Myocyte (in vitro differentiated cells): ENCODE measurements at places on chromosomes 1 and 21.

DNA sequence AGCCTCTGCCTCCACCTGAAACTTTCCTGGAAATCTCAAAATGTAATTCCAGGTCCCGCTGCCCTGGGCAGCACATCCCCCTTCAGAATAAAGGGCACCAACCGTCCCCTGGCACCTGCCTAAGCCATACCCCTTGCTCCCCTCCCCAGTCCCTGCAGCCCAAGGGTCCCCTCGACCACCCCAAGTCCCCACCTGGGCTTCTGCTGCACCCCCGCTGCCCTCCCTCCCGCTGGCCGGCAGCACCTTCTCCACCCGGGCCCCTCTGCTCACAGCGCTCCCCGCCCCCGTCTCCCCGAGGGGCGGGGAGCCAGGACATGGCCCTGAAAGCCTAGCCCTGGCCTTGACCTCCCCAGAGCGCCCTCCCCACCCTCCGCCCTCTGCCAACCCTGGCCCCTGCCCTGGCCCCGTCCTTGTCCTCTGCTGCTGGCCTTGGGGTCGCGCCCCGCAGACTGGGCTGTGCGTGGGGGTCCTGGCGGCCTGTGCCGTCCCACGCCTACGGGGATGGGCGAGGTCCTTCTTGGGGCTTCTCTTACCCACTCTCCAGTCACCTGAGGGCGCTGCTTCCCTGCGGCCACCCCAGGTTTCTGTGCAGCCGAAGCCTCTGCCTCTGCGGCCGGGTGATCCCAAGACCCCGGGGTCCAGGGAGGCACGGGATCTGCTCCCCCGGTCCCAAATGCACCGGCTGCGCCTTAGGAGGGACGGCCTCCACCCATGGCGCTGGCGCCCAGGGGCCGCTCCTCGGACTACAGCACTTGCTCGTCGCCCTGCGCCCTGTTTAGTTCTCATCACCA, 41.7 kb downstream of the WDR4 start:
- no peak for DNase-seq

- DNase-seq, result peak; percentile 58
Measured at GRCh38 chr1:178818416-178818815, 52.5 kb downstream of the ANGPTL1 start.

GRCh38 chr1:2279210-2279639, 51.1 kb downstream of the SKI start:
- peak; percentile 87 for DNase-seq

GRCh38 chr1:75502776-75503175, 108.1 kb downstream of the SLC44A5 start:
- peak; percentile 0 for DNase-seq

- DNase-seq, result no peak
Measured at GRCh38 chr1:89790592-89790991, 30.2 kb upstream of the LRRC8D start.

- DNase-seq, result no peak
Measured at GRCh38 chr21:41373253-41373652, 11.4 kb downstream of the MX2 start.

GRCh38 chr1:206770531-206771337, at the start of gene IL19:
IL19 (plus strand) TSS chr1:206770773; CDS start chr1:206836663, 65,890 bp downstream.
- DNase-seq, result no peak

DNA sequence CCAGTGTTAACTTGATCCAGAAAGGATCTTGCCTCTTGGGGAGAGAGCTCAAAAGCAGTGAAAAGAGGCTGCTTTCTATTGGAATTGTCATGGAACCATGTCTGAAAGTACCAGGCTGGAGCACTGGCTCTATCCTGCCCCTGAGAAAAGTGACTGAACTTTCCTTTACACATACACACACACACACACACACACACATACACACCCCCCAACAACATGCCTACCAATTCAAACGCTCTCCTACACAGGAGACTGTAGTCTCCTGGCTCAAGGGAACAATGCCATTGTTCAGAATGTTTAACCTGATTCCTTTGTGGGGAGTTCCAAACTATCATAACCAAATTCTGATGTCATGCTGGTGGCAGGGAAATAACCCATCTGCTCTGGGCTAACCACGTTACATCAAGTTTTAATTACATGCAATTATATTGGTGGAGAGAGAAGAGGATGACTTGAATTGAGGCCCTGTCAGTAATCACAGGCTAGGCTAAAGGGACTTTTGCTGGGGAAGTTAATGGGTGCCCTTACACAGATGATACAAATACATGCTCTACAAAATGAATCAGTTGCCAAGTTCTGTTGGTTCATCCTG, 52.3 kb upstream of the DUSP10 start:
- DNase-seq, result peak; percentile 75

GRCh38 chr1:65387821-65388220, 32.6 kb upstream of the LEPR start:
- DNase-seq, result no peak

GRCh38 chr1:233241759-233242158, 53.8 kb downstream of the PCNX2 start:
- no peak for DNase-seq

DNA sequence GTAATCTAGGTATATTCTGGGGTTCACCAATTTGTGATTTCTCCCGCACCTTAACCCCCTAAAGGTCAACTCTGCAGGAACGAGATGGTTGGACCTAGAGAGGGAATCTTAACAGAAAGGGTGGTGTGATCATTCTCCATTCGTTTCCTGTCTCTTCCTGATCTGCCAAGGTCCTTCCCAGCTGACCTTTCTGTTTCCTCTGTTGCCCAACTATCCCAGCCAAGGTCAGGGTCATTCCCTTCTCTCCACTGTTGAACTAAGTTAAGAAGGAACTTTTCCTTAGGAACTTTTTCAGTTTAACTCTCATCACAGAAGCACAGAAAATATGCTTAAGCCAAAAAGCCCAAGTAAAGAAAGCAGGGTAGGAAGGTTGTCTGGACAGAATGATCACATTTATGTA, 49.3 kb downstream of the KAZN start:
- DNase-seq, result no peak

DNA sequence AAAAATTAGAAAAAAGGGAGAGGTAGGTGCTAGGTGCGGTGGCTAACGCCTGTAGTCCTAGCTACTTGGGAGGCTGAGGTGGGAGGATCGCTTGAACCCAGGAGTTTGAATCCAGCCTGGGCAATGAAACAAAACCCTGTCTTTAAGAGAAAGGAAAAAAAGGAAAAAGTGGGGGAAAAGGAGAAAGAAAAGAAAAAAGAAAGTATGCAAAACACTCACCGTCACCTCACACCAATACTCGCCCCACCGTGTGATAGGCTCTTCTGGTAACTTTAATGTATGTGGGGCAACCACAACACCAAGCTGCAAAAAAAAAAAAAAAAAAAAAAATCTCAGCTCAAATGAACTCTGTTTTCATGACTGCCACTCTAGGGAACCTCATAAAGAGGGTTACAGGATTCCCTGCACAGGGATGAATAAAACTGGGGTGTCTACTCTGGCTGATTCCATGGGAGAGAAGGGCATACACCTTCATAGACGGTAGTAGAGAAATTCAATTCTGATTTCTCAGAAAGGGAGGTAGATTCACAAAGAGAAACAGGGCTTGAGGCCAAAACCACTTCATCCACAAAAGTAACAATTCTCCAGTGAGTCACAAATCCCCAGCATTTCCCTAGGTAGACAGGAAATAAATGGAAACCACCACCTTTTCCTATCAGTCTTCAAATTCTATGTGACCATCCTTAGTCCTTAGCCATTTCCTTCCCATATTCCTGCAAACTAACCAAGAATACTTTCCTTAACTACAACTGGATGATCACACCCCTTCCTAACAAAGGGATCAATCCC, 2.5 kb downstream of the MRPL9 start:
- DNase-seq, result no peak

GRCh38 chr1:85201340-85202091, 700 bp upstream of the SYDE2 start:
- peak; percentile 69 for DNase-seq

GRCh38 chr1:7227654-7228053, 442.4 kb downstream of the CAMTA1 start:
- DNase-seq, result no peak

DNA sequence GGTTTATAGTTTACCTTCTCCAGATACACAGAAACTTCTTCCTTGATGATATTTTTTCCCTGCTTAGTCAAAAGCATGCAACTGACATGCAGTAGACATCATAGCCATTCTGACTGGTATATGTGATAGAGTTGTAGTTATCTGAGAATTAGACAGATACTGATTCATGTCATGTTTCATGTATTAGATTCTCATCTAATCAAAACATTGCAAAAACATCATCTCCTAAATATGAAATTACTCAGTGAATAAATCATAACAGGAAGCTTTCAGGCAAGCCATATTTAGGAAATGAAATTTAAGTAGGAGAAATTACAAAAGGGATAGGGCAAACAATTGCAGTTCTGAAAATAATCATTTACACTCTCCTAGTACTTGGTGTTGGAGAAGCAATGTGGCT, 38.4 kb upstream of the ASB17 start:
- no peak for DNase-seq

DNA sequence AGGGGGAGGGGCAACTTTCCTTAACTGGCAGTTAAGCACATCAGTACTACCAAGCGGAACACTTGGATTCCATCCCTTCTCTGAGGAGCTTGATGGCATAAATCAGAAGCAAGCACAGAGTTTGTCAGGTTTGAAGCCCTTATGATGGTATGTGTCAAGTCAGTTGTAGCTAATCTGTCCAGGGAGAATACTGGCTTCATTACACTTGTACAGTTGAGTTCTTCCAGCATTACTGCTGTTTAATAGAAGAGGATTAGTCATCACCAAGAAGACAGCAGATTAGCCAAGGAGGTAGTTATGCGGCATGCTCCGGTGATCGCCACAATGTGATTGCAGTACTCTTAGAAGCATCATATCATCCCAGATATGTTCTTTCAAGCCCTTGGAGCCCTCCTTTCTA, 2.1 kb upstream of the TDRD5 start:
- DNase-seq, result no peak

GRCh38 chr21:45590246-45590725, 48.0 kb upstream of the SLC19A1 start:
- no peak for DNase-seq

GRCh38 chr21:20106368-20106767, 891.8 kb upstream of the NCAM2 start:
- DNase-seq, result no peak

- no peak for DNase-seq
Measured at GRCh38 chr1:156559086-156559796, 13.1 kb downstream of the IQGAP3 start.

DNA sequence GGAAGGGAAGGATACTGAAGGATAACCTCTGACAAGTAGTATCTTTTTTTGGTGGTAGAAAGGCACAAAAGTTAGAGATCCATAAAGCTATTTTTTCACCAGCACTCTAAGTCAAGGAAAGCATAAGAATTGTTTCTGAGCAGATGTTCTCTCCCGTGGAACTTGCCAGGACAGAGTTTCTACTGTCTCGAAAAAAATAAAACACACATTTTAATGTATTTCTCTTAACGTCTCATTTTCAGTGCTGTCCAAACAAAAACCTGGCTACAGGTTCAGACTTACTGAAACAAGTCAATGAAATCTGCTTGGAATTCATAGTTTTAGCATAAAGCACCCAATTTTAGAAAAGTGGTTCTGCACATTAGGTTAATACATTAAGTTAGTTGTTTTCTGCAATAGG, 338.3 kb downstream of the LTN1 start:
- no peak for DNase-seq

GRCh38 chr1:27599605-27600497, 4.1 kb downstream of the AHDC1 start:
- no peak for DNase-seq

DNA sequence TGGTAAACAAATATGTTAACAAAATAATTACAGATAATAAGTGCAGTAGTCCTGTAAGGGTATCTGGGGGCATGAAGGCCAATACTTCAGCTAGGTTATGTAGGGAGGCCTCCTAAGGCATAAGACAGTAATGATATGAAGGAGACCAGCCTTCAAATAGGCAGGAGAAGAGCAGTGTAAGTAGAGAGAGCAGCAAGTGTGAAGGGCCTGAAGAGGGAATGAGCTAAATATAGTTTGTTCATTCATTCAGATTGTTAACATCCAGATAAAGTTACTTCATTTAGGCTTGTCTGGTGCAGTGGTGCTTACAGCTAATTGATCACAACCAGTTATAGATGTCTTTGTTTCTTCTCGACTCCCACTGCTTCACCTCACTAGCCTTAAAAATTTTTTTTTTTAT, 71.1 kb downstream of the EPB41 start:
- DNase-seq, result no peak

- no peak for DNase-seq
Measured at GRCh38 chr1:29762635-29763034, 526.3 kb downstream of the PTPRU start.

GRCh38 chr21:43196826-43197225, 28.0 kb downstream of the CRYAA start:
- DNase-seq, result peak; percentile 45

- no peak for DNase-seq
Measured at GRCh38 chr1:237953238-237953637, 62.5 kb upstream of the ZP4 start.

DNA sequence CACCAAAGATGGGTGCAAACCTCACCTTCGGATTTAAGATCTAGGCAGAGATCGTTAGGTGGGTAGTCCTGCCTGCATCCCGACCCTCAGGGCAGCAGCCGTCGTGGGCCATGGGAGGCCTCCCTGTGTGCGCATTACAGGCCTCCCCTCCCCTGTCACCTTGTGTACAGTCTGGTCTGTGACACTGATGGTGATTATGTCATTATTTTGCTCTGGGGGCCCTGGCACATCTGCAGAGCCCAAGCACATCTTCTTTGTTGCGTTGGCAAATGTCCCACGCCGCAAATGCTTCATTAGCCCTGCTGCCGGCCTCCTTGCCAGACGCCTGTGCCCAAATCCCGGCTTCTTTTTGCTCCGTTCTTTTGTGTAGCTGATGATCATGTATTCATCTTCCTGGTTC, 31.7 kb downstream of the PROX1 start:
- DNase-seq, result no peak

DNA sequence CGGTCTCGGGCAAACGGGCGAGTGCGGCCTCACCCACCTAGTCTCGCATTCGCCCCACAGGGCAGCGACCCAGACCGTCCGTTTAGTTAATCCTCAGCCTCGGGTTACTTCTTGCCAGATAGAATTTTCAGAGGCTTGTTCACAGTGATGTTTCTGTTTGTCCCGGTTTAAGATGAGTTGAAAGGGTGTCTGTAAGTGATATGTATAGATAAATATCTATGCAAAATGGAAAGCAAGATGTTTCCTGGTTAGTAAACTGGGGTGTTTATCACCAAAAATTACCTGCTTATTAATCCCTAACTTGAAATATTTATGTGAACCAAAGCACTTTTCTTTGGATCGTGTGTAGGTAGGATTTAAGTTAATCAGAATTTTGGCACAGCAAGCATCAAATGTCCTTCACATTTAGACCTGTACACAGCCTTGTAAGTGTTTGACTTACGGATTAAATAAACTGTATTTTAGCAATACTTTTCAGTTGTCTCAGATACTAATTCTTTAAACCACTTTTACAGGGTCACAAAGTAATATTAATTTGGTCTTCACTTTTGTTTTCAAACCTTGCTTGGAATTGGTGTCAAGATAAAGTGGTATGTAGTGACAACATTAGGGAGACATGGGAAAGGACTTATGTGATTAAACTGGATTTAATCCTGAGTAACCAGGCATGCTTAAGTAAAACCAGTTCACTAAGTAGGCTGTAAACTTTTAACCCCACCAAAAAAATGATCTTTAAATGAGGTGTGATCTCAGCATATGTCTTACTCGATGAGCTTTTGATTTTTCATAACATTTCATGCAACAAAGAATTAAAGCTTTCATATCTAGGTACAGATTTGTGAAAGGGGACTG, 914 bp downstream of the ZNF326 start:
- DNase-seq, result no peak

- no peak for DNase-seq
Measured at GRCh38 chr21:29033301-29033700, 8.8 kb downstream of the USP16 start.

- DNase-seq, result no peak
Measured at GRCh38 chr1:149916193-149916897, 1.3 kb downstream of the SV2A start.
